ENCODE measurements at places on chromosomes 2 and 18.

- no peak for DNase-seq
Measured at GRCh38 chr2:191312163-191312562, 67.0 kb downstream of the MYO1B start.

DNA sequence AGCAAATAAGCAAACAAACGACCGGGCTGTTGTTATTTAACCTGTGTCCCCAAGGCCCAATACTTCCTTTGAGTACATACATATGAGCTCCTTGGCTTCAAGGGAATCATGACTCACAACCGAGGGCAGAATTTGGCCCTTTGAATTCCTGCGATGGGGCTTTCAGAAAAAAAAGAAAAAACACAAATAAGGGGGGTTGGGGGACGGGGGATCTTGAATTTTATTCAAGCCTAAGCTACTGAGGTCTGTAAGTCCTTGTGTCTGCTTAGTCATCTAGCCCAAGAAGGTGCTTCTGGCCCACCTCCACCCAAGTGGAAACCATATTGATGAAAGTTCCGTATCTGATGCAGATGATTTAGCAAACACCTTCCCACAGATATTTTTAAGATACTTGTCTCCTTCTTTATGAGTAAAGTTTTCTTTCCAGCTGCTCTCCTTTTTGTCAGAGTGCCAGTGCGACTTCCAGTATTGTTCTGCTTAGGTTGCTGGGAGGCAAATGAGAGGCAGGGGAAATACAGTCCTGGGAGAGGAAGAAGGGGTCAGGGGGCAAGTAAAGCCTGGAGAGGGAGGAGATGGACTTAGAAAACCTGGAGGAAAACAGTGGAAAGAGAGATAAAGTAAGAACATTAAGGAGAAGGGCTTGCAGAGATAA lies 169.6 kb downstream of the ZEB2 start:
- no peak for DNase-seq

GRCh38 chr2:19868701-19869580 lies 32.8 kb downstream of the TTC32 start:
- DNase-seq, result no peak

GRCh38 chr2:198347946-198348345 lies 543.6 kb downstream of the PLCL1 start:
- no peak for DNase-seq

- DNase-seq, result no peak
Measured at GRCh38 chr2:152555048-152555447, 162.2 kb downstream of the PRPF40A start.

DNA sequence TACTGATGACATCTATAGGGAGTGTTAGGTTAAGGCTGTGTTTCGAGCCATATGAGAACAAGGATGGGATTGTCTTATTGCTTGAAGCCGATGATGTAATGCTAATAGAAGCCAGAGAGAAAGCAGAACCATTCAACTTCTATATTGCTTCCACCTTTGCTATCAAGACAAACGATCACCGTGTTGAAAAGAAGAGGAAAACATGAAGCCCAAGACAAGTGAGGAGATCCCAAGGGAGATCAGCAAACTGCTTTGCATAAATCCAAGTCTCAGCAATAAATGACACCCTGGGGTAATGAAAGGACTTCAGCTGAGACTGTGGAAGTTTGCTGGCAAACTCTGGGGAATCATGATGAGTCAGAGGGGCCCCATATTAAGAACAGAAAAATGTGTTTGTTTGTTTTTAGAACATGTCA lies 206.2 kb downstream of the NCKAP5 start:
- DNase-seq, result no peak

DNA sequence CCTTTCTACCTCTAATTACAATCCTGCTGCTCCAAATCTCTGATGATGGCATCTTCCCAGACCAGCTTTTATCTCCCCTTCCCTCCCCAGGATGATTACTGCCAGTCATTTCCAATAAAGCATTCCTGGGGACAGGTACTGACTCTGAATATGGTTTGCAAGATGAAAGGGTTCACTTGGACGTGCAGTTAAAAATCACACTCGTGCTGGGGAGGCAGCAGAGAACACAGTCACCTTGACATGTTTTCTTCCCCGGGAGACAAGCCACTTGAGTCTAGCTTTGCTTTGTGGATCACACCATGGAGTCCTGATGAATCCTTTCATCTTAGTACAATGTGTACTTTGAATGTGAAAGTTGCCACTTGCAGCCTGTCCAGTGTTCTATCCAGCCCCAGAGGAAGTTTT lies 175.0 kb downstream of the ALPK2 start:
- no peak for DNase-seq

GRCh38 chr2:212142631-212143030 lies 396.0 kb downstream of the ERBB4 start:
- no peak for DNase-seq

DNA sequence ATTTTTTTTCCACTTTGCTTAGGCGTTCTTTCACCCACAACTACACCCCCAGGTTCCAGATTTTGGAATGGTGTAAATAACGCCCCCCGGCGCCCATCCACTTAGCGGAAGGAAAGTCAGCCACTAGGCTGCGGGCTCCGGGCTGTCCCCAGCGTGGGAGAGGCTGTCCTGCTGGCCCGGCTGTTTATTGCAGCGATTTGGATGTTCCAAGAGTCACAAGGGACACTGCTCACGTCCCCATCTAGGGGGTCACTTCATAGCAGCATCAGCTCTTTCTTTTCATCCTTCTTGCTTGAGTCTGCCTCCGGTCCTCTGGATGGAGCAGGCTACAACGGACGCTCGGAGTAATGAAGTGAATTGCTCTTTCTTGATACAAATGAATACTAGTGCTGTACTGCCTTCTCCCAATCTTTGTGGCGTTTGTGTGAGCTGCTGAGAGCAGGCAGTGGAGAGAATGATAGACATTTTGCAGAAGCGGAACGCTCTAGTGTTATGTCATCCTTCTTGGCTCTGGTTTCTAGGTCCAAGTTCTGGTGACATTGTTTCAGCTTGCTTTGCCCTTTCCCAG lies 50.7 kb upstream of the PAIP2B start:
- DNase-seq, result peak; percentile 15

GRCh38 chr18:12092398-12093229 lies 1.0 kb upstream of the ANKRD62 start:
- peak; percentile 64 for DNase-seq

DNA sequence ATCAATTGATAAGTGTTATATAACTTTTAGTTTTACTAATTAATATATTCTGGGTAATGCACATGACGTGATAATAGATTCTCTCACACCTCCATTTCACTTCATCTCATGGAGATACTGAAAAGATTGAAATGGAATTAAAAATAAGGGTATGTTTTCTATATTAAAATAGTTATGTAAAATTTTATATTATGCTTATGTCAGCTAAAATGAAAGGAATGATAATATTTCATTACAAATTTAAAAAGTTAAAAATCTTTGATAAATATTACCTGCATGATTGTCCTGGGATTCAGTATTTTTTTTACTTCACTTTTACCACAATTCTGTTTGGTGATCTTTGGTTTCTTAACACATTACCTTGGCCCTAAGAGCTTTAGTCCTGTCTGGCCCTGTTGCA lies 823.8 kb upstream of the NRXN1 start:
- DNase-seq, result no peak

- DNase-seq, result no peak
Measured at GRCh38 chr2:202652119-202652518, 17.4 kb downstream of the FAM117B start.

GRCh38 chr2:240790370-240791220 lies 29.4 kb downstream of the KIF1A start:
- DNase-seq, result no peak

GRCh38 chr2:163970058-163970813 lies 234.4 kb upstream of the FIGN start:
- DNase-seq, result no peak

DNA sequence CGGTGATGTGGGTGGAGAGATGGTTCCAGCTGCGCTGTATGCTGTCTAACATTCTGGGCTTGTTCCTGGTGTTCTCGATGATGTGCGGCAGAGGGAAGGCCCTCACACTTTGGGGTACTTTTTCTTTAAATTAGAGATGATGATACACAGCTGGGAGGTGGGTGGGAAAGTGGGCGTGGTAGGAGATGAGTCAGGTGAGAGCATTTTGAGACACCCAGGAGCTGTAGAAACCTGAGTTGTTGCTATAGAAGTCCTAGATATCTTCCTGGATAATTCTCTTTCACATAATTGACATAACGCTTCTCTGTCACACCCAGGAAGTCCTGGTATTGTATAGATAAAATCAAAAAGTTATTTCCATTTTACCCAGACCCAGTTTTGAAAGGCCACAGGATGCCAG lies 103.8 kb upstream of the ALKAL2 start:
- DNase-seq, result no peak

DNA sequence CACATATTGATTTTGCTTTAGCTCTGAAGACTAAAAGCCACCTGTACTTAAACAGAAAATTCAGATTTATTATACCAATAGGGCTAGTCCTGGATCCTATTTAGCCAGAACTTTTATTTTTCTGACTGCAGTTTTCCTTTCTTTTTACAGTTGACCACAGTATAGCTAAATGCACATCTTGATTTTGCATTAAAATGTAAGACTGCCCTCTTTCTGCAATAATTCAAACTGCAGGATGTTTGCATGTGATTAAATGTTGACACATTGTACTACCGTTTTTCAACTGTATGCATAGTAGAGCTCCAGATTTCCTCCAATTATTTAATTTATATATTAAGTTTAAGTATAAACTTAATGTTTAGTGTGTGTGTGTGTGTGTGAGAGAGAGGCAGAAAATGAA lies 1262.9 kb downstream of the SUCLG1 start:
- DNase-seq, result no peak

GRCh38 chr2:69020496-69021426 lies 7.8 kb downstream of the ANTXR1 start:
- DNase-seq, result no peak

DNA sequence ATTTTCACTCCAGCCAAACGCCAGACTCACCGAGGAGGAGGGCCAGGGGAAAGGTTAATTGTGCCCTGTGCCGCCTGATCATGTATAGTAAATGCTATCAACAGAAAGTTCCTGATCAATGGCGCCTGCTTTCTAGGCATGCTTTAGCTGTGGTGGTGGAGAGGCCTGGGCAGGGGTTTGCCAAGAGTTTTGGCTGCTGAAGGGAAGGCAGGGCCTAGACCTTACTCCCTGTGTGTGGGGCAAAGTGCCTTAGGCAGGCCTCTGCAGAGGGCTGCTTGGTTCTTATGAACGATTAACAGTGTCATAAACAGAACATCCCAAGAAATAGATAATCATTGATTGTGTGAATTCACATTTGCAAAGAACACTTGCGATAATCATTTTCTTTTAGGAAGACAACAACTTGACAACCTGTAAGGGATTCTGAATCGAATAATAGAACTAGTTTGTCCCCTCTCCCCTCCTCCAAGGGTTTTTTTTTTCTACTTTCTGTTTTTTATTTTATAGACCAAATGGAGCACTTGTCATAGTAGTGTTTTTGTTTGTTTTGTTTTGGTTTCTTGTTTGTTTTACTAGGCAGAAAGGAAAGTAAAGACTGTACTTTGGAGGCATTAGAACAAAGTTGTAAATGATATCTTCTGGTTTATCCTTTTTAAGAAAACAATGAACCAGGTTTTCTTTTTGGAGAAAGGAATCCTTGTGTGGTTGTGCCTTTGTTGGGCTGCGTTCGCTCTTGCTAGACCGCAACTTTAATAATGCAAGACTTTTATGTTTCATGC lies 6.5 kb downstream of the TSHZ1 start:
- DNase-seq, result no peak

DNA sequence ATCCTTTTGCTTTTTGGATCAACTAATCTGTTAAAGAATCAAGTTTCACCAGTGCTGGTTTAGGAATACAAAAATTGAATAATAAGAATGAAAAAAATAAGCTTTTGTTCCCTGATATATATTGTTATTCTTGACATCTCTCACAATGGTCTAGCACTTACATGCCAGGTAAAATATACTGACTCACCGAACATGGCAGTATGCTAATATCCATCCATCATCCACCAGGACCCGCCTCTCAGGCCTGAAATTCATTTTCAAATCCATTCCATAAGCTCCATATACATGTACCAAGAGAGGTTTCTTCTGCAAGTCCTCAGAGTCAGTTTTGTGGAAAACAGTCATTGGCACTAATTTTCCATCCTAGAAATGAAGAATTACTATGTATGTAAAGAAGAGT lies 32.5 kb downstream of the PREPL start:
- no peak for DNase-seq

- no peak for DNase-seq
Measured at GRCh38 chr2:162908567-162908966, 70.0 kb upstream of the KCNH7 start.

DNA sequence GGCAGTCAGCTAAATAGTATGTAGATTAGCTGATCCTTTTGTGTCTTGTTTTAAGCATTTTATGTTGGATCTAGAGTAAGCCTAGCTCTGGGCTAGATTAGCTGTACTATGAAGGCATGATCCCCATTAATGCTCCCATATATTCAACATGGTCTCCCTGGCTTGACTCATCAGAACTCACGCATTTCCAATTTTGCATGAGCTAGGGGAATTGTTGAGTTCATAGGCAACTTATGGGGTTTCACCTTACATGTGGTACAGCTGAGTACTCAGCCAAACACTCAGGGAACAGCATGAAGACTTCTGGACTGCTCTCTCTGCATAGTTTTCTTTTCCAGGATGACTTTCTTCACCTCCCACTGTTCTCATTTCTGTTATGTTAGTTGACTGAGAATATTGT lies 248.2 kb downstream of the TMX3 start:
- no peak for DNase-seq

DNA sequence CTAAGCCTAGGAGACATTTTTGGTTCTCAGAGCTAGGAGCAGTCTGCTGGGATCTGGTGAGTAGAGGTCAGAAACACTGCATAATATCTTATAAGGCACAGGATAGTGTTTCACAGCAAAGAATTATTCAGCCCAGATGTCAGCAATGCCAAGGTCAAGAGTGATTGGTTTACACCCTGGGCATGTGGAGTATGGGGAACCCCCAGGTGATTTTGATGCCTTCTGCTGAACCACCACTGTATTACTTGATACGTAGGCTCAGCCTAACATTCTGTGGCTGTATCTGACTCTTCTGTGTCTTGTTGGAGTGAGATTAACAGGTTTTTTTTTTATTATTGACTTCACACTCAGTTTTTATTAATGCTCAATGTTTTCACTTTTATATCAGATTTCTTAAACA lies 6.0 kb downstream of the DDX18 start:
- DNase-seq, result no peak
